ENCODE measurements at places on chromosomes 12 and 14.
A peak's percentile ranks its signal among the peaks of the same experiment; 100 is the strongest.

DNA sequence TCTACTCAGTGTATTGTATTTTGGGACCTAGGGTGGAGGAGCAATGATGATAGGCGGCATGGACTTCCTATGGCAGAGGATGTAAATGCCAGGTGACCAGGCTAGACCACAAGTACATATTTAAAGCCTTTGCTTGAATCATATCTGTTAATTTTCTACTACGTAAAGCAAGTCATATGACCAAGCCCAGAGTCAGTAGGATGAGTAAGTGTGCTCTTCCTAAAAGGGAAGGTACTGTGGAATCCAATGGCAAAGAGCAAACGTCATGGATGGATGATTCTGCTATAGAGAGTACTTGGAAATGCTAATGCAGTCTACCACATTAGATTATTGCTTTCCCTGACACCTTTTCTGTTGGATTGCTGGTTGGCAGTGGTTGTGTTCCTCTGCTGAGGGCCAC, 16.8 kb downstream of the GPATCH2L start:
- DNase-seq, result no peak

GRCh38 chr14:54173802-54174201, 217.2 kb upstream of the BMP4 start:
- DNase-seq, result no peak

DNA sequence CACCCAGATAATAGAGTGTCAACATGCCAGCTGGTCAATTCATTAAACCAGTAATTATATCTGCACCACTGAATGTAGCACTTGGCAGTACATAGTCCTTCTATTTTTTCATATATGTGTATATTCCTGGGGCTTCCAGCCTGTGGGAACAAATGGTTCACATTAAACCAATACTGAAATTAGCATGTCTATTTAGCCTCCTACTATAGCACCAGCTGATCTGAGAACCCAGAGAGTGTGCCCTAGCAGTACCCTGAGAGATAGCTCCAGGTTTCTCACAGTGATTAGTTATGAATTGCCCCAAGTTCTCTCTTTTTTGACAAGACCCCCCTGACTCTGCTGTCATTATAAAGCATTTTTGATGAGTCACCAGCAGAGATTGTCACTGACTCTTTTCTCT, 1097.3 kb upstream of the FLRT2 start:
- DNase-seq, result no peak

DNA sequence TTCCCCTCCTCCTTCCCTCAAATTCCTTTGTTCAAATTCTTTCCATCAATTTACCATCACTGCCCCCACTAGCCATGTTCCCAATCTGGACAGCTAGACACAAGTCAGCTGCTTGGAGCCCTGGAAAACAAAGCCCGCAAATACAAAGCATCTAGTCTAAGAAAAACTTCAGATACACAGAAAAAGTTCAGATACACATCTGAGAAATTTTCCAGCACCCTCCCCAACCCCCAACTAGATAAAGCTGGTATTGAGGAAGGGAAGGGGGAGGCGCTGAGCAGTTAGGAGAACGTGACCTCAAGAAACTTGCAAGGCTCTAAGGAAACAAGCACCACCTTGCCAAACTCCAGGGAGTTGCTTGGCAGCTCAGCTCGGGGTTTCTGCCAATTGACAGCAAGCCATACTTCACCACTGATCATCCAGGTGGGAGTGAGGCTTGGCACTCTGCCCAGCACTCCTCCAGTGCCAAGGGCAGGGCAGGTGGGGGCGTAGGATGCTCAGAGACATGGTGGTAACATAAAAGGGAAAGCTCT, 5.1 kb upstream of the CNIH1 start:
- no peak for DNase-seq

- DNase-seq, result no peak
Observed at GRCh38 chr12:109947521-109947920, 47.4 kb downstream of the TCHP start.

DNA sequence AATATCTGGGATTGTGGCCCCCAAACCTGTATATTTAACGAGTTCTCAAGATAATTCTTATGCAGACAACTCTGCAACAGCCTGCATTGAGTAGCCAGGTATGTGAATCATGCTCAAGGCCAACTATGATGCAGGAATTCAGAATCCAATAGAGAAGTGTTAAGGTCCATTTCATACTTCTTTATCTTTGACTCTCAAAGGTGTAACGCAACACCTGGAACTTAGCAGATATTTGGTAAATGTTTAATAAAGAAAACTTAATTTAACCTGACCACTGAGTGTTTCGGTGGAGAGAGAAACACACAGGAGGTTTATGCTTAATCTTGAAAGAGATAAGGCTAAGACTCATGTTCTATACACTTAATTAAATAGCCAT, 156.5 kb upstream of the PLEKHG7 start:
- no peak for DNase-seq

GRCh38 chr14:92944976-92945375, 22.0 kb downstream of the CHGA start:
- no peak for DNase-seq

- no peak for DNase-seq
Observed at GRCh38 chr14:99378782-99379214, 101.9 kb downstream of the SETD3 start.

GRCh38 chr12:16076557-16076956, 165.4 kb downstream of the DERA start:
- DNase-seq, result no peak

GRCh38 chr12:6961695-6962284, 8.7 kb downstream of the PHB2 start:
- DNase-seq, result peak; percentile 78

- no peak for DNase-seq
Observed at GRCh38 chr12:958588-959123, 9.2 kb upstream of the RAD52 start.

GRCh38 chr14:100532154-100532861, 54.9 kb downstream of the BEGAIN start:
- DNase-seq, result no peak

GRCh38 chr14:100898935-100899883, 4.3 kb downstream of the RTL1 start:
- no peak for DNase-seq

GRCh38 chr14:105382343-105383082, 15.8 kb upstream of the TEX22 start:
- DNase-seq, result no peak

DNA sequence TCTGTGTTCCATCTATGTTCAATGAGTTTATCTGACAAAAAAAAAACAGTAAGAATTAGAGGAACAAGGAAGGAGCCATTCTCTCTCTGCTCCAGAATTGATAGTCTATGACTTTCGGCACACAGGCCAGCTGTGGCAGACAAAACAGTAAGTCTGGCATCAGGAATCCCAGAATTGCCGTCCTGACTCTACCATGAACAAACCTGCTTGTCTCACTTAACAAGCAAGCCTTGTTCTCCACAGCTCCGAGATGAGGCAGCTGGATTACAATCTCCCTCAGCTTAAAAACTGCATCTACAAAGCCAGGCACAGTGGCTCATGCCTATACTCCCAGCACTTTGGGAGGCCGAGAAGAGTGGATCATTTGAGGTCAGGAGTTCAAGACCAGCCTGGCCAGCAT, 153.6 kb upstream of the TMCC3 start:
- DNase-seq, result no peak

DNA sequence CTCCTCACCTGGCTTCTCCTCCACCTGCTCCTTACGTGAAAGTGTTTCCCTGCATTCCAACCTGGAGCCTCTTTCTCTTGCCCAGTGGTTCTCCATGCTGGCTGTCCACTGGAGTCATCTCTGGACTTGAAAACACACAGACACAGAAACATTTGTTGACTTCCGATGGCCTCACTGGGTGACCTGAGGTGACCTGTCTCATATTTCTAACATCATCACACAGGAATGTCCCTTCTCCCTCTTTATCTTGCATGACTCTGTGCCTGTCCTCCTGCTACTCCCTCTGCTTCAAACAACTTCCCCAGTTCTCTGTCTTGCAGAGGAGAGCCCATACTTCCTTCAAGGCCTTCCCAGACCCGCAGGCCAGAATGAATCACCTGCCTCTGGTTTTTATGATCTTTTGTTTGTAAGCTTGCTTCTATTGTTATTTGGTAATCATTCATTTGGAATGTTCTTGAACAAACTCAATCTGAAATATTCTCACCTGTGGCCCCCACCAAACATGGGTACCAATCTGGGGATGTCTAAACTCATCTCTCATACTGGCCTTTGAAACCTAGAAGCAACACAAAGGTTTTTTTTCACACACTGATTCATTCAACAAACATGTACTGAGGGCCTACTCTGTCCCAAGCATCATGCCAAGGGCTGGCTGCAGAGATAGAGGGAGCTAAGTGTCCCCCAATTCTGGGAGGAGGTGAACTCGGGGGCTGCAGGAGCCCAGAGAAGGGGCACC, 9.7 kb upstream of the RIN3 start:
- DNase-seq, result no peak

DNA sequence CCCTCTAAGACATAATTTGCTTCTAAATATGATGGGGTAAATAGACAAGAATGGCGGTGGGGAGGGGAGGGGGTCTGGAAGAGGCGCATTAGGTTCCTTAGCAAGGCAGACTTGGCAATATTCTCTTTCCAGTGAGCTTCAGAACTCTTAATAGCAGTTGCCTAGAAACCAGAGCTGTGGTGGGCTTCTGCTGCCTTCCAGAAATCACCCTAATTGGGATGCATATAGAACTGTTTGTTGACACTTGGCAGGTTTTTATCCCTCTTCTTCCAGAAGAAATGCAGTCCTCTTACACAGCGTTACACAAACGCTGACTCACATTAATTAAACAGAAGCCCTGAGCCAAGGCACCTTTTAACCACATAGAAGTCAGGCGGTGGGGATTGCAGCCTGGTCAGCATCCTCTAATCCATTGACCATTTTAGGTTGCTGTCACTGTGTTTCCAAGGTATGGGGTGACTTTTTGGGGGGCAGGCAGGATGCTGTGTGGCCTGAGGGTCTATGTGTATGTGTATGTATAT, 114.1 kb downstream of the CCDC60 start:
- DNase-seq, result no peak

- peak; percentile 75 for DNase-seq
Observed at GRCh38 chr12:96445691-96446583, 43.4 kb upstream of the CFAP54 start.

DNA sequence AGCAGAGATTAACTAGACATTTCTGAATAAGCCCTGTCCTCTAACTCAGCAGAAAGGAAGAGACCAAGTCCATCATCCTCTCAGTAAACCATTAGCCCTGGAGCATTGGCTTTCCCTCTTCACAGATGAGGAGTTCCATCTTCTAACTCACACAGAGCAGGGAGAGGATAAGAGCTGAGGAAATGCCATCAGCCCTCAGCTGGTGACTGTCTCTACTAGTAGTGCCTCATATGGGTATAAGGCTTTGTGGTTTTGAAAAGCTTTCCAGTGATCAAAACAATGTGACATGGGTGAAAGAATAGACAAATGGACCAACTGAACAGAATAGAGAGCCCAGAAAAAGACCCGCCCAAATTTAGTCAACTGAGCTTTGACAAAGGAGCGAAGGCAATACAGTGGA, 197.2 kb upstream of the NUDT4 start:
- DNase-seq, result no peak

DNA sequence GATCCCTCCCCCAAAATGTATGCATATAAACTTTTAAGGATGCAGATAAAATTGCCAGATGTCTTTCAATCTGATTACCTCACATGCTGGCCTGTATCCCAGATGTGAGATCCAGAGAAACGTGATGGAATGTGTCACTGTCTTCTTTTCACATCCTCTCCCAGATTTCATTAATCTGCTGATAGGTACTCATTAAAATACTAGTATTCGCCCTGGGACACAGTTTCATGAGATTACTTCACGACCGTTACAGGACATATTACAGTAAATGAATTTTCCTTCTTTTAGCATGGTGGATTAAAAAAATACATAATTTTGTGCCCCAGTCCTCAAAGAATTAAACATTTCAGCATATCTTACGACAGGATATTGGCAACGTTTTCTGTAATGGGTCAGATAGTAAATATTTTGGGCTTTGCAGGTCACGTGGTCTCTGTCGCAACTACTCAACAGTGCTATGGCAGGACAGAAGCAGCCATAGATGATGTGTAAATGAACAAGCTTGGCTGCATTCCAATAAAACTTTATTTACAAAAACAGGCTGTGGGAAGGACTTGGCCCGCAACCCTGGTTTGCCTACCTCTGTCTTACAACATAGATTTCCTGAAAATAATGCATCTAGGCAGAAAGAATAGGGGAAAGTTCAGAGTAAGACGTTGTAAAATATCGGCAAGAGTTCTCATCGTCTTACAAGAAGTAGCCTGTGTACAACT, 156.0 kb upstream of the DIO3 start:
- DNase-seq, result no peak

- DNase-seq, result no peak
Observed at GRCh38 chr12:26810330-26810729, 22.7 kb downstream of the ITPR2 start.
